ENCODE measurements at places on chromosomes 12 and 14. TPM values are rescaled to one million over a fixed set of nuclear protein-coding genes. Genes with fewer than 3 reads are reported as not detected.

SIX6 gene
- total RNA-seq, result not detected

SPIC gene
- total RNA-seq, result not detected

SDR9C7 gene
- not detected for total RNA-seq

TROAP gene
- total RNA-seq, result 26.0 TPM

ERH gene
- 179 TPM for total RNA-seq

PLCZ1 gene
- not detected for total RNA-seq

SLC25A3 gene
- 730 TPM for total RNA-seq

MGAT2 gene
- 101 TPM for total RNA-seq

KCNC2 gene
- not detected for total RNA-seq

RNASE3 gene
- total RNA-seq, result not detected

DLK1 gene
- total RNA-seq, result not detected

TUBA1C gene
- 1,280 TPM for total RNA-seq

NR4A1 gene
- 4.4 TPM for total RNA-seq

SYT1 gene
- 6.2 TPM for total RNA-seq

IFT43 gene
- 18.2 TPM for total RNA-seq

OR4M1 gene
- total RNA-seq, result not detected

OR6S1 gene
- not detected for total RNA-seq

DTX1 gene
- not detected for total RNA-seq

SLC10A1 gene
- not detected for total RNA-seq

RNF212B gene
- total RNA-seq, result not detected

BATF gene
- 1.3 TPM for total RNA-seq

CELA1 gene
- not detected for total RNA-seq

GOLT1B gene
- total RNA-seq, result 28.6 TPM

OR4N5 gene
- not detected for total RNA-seq

CYP27B1 gene
- total RNA-seq, result 0.53 TPM

DIO3 gene
- not detected for total RNA-seq

FGD6 gene
- 7.9 TPM for total RNA-seq

RPS26 gene
- total RNA-seq, result 2,120 TPM

NRXN3 gene
- 0.49 TPM for total RNA-seq

METTL1 gene
- 10.6 TPM for total RNA-seq

LRIG3 gene
- total RNA-seq, result 17.3 TPM

MIPOL1 gene
- total RNA-seq, result 3.6 TPM

HAL gene
- not detected for total RNA-seq
